ENCODE measurements at places on chromosomes 3 and 15.

DNA sequence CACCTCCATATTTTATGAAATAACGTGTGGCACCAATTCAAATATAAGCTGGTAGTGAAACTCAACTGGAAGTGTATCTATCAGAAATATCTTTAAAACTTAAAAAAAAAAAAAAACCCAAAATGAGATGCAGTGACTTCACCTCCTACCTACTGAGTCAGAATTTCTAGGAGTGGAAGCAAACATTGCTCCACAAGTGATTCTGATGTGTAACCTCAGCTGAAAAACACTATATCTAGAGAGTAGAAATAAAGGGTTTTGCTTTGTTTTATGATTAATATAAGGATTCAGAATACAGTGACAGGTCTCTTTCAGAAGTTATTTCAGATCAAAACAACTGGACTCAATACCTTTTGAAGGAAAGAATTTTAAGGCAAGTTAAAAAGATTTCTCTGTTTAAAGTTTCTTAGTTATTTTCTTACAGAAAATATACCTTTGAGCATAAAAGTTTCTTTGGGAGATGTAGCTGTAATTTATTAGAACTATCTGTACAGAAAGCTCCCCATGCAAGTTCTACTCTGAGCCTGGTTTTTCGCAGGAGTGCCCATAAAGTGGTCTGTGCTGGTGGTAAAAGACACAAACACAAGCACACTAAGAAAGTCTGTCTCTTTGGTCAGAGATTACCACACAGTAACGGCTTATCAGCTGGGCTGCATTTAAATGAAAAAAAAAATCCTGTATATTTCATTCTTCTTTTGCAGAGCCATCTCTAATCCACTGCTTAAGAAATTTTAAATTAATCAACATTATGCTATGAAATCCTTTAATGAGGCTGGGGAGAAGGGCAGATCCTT, 59.9 kb upstream of the PPIB start:
- no peak for DNase-seq

DNA sequence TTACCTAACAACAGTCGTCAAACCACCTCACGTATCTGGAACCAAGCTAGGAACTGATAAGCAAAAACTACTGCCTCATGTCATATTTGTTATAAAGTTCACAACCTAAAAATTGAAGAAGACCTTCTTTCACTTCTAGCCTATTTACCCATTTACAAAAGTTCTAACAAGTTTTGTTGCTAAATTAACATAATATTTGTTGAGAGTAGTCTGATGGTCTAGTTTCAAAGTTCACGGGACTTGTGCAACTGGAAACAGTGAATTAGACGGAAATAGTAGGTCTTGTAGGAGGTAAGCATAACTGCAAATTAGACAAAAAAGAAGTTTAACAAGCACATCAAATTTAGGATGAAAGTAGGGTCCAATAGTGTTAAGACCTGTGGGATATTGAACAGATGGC, 51.9 kb downstream of the CCR4 start:
- DNase-seq = no peak

DNA sequence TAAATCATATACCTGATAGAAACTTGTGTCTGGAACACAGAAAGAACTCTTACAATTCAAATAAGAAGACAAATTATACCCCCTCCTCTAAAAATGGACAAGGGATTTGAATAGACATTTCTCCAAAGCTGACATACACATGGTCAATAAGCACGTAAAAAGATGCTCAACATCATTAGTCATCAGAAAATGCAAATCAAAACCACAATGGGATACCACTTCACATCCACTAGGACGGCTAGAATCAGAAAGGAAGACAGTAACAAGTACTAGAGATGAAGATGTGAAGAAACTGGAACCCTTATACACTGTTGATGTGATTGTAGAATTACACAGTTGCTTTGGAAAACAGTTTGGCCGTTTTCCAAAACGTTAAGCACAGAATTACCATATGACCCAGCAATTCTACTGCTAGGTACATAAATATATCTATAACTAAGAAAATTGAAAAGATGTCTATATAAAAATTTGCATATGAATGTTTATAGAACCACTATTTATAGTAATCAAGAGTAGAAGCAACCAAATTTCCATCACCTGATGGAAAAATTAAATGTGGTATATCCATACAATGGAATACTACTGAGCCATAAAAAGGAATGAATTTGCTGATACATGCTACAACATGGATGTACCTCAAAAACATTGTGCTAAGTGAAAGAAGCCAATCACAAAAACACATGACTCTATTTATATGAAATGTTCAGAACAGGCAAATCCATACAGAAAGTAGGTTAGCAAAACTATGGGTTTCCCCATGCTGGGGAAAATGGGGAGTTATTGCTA, 60.8 kb downstream of the GREM1 start:
- DNase-seq = no peak

DNA sequence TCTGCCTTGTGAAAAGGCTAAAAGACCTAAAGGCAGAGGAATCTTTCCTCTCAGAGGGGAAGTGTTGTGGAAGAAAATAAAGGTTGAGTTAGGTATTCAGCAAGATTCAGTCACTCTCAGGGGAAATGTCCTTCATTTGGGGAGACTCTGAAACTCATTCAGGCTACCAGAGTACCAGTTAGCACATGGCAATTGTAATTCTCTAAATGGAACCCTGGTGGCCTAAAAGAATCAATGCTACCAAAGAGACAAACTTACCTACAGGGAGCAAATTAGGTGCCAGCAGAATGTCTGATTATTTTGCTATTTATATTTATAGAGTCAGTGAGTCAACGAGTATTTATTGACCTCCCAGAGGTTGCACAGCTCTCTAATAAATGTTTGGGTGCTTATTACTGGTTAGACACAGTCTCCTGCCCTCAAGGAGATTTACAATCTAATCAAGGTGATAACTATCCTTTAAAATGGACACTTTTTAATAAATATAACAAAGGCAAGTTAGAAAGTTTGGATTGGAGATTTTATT, 33.9 kb upstream of the CDIN1 start:
- no peak for DNase-seq

GRCh38 chr3:138384976-138385375, 36.6 kb downstream of the MRAS start:
- DNase-seq = no peak

DNA sequence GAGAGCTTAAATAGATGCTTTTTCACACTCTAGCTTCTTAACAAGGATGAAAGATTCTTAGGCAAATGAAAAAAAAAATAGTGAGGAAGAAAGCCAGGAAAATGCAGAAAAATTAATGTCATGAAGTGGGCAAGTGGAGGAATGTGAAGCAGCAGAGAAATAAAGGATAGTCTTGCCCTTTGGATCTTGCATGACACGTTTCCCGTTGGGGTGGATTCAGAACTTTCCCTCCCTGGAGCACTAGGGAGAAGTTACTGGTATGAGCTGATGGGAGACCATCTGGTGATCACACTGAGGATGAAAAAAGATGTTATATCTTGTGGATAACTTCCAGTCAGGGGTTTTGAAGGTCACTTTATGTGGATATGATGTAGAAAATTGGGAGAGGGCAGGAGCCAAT, 361.8 kb upstream of the ROPN1 start:
- DNase-seq = no peak

DNA sequence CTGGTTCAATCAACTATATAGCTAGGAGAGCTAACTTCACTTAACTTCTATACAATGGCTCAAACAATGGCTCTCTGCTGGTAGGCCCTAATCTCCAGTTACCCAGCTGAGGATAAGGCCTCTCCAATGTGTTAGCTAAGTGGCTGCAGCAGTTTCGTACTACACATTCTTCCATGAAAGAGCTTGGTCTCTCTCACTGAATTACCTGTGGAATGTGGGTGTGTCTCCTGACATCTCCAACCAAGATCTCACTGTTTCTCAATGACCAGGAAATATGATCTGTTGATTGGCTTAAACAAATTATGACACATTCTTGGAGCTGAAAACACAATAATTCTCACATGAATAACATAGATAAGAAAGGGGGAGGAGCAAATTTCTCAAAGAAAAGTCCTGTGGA, 169.8 kb upstream of the ROBO1 start:
- no peak for DNase-seq

DNA sequence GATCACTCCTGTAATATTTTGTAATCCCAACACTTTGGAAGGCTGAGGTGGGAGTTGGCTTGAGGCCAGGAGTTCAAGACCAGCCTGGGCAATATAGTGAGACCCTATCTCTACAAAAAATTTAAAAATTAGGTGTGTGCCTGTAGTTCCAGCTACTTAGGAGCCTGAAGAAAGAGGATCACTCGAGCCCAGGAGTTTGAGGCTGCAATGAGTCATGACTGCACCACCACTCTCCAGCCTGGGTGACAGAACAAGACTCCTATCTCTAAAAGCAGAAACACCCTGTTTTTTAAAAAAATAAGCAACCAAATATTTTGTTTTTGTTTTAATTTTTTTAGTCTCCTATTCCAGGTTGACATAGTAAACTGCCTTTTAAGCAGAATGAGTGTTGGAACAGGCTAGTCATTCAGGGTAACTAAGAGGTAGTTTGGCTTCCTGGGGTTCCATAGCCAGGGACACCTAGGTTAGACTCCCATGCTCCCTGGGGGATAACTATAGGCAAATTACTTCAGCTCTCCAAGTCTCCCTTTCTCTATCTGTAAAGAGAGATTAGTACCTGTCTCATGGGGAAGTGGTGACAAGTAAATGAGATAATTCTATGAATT, 114.6 kb upstream of the C15orf61 start:
- no peak for DNase-seq

DNA sequence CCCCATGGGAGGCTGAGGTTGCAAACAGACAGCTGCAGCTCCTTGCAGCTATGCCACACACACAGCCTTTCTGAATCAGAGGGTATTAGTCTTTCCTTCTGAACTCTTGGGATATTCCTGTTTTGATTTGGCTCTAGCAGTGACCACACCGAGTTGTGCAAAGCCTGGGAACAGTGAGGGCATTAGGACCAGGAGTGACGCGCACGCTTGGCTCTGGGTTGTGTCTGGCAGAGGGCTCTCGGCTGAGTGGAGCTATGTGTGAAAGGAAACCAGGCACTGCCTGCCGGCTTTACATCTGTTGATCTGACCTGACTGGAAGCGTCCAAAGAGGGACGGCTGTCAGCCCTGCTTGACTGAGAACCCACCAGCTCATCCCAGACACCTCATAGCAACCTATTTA, at the start of gene GALNT15:
GALNT15 (plus strand) TSS at position 292 of the 400 bp plus-strand sequence. CDS start 472 bp downstream, outside the sequence.
- peak; percentile 84 for DNase-seq

DNA sequence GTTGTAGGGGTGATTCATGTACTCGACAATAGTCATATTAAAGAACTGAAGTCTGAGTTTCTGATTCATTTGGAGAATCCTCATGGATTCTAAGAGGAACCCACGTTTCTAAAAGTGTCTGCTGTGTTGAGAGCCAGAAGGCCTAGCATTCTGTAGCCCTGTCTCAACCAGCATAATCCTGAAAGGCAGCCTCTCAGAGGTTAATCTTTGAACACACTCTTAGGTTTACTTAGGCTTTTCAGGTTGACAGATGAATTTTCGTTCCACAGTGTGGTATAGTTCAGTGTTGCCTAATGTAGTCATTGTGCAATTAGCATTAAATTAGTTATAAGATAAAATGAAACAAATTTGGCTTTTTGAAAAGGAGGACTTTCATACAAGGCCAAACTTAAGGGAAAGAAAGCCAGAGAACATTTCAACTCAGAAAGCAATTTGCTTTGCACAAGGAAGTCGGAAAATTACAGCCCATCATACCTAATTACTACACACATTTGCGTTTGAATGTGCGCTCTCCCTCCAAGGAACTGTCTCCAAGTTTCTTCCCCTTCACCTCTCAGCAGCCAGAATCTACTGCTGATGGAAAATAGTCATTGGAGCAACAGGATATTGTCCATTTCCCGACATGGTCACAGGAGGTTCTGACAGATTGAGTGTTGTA, 42.0 kb downstream of the AGBL1 start:
- no peak for DNase-seq
